ENCODE measurements at places on chromosomes 7 and 10. TPM values are rescaled to one million over a fixed set of nuclear protein-coding genes. Genes with fewer than 3 reads are reported as not detected.

The HABP2 gene
- not detected for total RNA-seq

GRCh38 chr7:49866910-49867309 lies 93.5 kb downstream of the VWC2 start:
- DNase-seq = no peak

DNA sequence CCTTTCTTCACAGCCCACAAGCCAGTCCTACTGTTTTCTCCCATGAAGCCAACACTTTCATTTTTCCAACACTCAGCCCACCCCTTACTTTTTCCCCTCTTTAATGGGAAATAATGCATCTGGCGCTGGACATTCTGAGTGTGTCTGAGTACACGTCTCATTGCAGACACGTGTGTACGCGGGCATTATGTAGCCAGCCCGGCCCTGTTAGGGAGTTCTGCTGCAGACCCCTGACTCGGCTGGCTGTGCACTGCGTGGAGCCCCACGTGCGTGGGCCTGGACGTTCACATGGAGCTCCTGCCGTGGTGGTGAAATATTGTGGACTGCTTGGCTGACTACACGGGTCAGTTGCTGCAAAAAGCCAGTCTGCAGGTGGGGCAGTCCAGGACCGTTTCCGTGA lies 233.0 kb downstream of the ADARB2 start:
- no peak for DNase-seq

DNA sequence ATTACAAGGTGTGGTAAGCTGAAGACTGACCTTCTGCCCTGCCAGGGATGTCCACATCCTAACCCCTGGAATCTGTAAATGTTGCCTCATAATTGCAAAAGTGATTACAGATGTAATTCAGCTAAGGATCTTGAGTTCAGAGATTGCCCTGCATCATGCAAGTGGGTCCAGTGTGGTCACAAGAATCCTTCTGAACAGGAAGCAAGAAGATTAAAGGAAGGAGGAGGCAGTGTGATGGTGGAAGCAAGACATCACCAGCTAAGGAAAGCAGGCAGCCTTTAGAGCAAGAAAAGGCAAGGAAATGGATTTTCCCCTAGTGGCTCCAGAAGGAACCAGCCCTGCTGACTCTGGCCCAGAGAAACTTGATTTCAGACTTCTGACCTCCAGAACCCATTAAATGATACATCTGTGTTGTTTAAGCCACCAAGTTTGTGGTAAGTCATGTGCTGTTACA lies 78.1 kb downstream of the USP6NL start:
- no peak for DNase-seq

DNA sequence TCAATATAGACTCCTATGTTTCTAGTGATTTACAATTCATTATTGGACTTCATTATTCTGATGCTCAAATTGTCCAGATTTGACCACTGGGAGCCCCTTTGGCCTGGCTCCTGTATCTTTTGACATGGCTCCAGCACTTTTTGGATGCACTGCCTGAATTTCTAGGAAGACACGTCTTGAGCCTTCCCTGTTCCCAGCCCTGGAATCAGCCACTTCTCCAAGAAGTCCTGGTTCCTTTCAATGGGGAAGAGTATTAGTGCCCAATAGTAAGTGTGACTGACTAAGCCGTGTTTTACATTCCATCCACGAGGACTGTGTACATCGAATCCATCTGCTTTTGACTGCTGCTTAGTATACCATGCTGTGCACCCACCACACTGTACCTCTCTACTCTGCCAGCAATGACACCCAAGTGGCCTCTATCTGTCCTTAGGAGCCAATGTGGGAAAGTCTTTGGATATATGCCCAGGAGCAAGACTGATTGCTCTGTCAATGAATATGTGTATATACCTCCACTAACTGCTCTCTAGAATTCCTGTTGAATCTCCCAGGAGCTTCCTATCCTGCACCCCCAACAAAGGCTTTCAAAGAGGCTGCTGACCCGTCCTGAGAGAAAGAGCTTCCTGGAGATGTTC lies 23.2 kb upstream of the NPFFR1 start:
- DNase-seq = no peak

GRCh38 chr10:70293169-70293843 lies 9.5 kb upstream of the NPFFR1 start:
- no peak for DNase-seq

DNA sequence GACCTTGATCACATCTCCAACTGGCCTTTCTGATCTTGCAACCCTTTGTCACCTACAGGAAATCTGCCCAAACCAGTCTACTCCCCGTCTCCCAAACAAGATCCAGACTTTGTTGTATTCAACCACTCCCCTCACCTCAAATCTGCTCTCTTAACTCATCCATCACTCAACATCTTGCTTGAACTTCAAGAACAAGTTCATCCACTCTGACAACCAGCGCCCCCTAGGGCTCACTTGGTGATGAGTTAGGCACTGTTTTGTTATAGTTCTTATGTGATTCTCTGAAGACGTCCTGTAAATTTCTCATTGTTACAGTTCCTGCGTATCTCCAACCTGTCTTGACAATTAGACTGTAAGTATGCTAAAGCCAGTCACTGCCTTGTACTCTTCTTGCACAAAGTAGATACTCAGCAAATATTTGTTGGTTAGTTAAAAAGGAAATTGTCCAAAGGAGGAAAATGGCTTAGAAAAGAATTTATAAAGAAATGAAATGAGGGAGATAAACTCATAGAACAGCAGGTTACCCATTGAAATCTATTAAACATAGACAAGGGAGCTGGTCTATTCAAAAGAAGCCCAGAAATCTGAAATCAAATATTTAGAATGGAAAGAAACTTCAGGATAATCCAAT lies 5.3 kb downstream of the FRMD4A start:
- DNase-seq = peak; percentile 31

GRCh38 chr7:4216016-4216415 lies 466.1 kb upstream of the FOXK1 start:
- no peak for DNase-seq

DNA sequence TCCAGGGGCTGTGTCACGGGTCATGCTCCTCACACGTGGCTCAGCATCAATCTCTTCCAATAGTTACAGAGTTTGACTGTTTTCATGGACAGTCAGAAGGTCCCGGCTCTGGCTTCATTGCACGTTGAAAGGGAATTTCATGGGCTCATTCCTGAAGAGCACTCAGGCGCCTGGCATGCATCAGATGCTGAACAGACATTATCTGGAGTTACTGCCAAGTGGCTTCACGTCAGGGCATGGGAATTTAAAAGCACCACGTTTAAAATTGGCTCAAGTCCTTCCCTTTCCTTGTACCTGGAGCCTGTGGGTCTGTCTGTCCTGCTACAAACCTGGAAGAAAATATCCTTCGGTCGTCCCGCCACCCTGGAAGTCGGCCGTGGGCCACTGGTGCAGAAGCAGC lies 50.4 kb downstream of the CFAP46 start:
- DNase-seq = peak; percentile 14

Measured in omental fat pad (tissue), 4 donors.